ENCODE measurements at places on chromosomes 2 and 18.

DNA sequence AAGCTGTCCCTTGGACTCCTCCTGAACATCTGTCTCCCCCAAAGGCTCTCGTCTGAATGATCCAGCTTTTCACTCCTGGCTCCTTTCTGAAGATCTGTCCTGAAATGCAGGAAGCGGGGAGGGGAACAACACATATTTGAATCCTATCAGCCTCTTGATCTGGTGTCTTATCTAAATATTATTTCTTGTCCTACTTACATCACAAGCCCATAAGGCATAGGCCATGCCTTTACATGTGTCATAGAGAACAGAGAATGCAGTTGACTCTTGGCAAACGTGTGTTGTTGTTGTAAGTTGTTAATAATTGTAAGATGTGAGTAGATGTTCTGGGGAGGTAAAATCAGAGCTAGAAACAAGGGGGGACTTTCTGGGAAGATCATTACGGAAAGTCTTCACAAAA is 57.4 kb downstream of the GATA6 start:
- DNase-seq, result no peak

DNA sequence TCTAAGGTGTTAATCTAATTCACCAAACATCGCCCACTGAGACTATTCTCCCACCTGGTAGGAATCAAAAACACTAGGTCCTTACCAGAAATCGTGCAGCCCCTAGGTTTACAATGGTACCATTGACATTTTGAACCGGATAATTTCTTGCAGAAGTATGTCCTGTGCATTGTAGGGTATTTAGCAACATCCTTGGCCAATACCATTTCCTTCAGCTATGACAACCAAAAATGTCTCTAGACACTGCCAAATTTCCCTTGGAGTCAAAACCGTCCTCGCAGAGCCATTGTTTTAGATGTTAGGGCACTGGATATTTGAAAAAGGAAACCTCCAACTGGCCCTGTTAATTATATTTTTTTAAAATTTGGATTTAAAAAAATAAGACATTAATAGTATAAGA is 3.8 kb downstream of the VPS54 start:
- DNase-seq, result no peak

DNA sequence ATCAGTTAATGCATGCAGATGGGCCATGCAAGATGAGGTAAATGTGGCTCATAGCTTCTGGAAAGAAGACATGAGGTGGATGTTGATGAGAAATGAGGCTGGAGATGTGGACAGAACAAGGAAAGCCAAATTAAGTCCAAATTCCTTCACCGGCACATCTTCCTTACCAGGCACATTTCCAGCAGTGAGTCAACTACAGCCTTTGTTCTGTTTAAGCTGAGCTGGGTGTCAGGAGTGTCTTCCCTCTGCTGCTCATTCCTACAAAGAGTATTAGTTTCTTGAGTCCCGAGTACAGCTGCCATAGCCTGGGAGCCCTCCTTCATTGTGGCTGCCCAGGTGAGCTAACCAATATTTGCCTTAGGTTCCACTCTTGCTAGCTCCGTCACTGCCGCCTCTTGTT is 945.0 kb downstream of the SLC4A3 start:
- DNase-seq, result no peak

DNA sequence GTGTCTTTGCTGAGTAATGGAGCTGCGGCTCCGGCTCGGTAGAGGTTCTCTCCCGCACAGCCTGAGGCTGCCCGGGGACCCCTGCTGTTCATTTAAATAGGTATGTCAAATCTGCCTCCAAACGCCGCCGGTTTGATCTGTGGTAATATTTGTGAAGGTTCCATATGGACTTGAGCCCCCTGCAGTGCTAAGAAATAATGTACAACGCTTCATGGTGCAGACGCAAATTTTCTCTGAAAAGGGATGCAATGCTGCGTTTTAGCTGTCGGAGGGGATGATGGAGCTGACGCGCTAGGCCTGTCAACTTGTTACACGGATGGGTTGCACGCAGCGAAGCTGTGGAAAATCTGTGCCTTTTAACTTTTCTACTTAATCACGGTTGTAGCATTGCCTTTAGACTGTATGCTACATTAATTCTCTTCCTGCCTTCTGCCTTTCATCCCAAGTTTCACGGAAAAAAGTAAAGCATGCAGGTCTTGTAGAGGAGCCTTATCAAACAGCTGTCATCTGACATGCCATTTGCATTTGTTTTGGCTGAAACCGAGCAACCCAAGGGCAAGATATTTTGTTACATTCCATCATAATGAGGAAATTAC is 43.2 kb downstream of the MRPS9 start:
- DNase-seq, result no peak

GRCh38 chr2:107437807-107438206 is 388.9 kb upstream of the RGPD4 start:
- no peak for DNase-seq

GRCh38 chr18:79881695-79882094 is 69.8 kb downstream of the SLC66A2 start:
- DNase-seq, result no peak

Measured in stimulated activated CD4-positive, alpha-beta T cell treated with anti-CD3 and anti-CD28 coated beads, Interleukin-15, amount 100 ng/mL, for 1 hour (primary cell).